ENCODE measurements at places on chromosomes 6 and 20.

DNA sequence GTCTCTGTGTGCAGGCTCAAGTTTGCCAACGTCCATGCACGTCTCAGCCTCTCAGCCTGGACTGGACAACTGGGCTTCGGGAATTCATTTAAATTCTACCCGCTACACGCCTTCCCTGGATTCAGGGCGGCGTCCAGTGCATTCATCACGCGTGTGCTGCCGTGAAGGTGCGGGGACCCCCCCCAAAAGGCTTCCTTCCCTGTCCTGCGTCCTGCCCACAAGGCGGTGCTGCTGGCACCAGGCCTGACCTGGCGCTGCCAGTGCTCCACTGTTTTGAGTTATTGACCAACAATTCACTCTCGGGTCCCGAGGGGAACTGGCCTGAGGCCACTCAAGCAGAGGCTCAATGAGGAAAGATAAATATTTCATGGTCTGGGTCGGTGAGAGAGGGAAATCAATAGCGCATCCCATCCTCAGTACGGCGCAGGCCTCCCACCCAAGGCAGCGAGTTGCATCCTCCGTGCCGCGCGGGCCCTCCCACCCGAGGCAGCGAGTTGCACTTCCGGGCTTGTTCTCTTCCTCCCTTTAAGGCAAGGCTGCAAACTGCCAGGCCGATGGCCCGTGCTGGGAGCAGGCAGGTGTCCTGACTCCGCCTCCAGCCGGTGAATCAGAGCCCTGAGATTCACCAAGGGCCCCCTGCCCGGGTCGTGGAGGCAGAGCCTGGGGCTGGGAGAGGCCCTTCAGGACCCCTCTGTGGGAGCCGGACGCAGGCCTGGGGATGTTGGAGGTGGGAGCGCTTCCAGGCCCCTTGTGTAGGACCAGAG is 22.8 kb upstream of the BHLHE23 start:
- no peak for DNase-seq

- no peak for DNase-seq
Measured at GRCh38 chr6:48325701-48326100, 214.7 kb upstream of the PTCHD4 start.

GRCh38 chr6:100461278-100461916 is 3.3 kb downstream of the SIM1 start:
- no peak for DNase-seq

- no peak for DNase-seq
Measured at GRCh38 chr20:17679941-17680835, 1.9 kb downstream of the RRBP1 start.

DNA sequence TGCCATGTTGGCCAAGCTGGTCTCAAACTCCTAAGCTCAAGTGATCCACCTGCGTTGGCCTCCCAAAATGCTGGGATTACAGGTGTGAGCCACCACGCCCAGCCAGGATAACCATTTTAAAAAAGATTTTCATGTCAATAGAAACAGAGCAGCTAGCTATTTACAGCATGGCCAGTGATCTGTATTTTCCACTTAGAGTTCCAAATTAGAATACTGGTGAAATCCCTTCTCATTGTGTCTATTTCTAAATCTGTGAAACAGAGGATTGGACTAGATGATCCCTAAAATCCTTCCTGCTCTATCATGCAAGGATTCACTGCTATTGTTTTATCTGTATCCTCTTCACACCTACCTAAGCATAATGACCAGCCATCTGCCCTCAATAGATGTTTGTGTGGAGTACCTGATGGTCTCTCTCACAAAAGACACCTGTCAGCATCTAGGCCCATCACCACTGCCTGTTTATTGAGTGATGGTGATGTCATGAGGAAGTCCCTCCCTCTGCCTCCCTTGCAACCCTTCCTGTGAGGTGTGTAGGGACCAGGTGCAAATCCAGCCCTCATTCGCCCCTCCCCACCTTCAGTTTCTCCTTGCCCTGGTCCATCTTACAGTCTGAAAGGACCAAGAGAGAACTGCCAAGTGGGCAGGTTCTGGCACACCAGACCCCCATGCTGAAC is 26.5 kb upstream of the SMIM29 start:
- DNase-seq: no peak
